HuH-7 (cell line): ENCODE measurements at places on chromosomes 13 and 19.

DNA sequence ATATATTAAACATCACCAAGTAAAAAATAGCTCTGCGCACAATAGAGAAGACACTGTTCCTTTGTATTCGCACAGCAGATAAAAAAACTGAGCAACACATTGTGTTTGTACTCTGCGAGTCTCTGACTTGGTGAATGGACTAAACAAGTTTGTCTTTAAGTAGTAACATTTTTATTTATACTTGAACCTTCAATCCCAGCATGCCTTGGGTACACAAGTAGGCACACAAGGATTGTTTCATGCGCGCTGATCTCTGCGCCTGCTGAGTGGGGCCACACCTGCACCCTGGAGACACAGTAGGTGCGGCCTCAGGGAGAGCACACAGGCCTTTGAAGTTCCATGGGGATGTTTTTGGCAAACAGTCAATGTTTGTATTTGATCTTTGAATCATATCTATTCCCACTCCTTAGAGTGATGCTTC lies 318.9 kb downstream of the MYO16 start:
- DNase-seq: no peak

- no peak for DNase-seq
These were observed at the start of gene ATP8A2 for GRCh38 chr13:25371875-25372283. Gene ATP8A2, plus strand, starts transcription at chr13:25371974. Its CDS starts 239 bp downstream, at chr13:25372213.

DNA sequence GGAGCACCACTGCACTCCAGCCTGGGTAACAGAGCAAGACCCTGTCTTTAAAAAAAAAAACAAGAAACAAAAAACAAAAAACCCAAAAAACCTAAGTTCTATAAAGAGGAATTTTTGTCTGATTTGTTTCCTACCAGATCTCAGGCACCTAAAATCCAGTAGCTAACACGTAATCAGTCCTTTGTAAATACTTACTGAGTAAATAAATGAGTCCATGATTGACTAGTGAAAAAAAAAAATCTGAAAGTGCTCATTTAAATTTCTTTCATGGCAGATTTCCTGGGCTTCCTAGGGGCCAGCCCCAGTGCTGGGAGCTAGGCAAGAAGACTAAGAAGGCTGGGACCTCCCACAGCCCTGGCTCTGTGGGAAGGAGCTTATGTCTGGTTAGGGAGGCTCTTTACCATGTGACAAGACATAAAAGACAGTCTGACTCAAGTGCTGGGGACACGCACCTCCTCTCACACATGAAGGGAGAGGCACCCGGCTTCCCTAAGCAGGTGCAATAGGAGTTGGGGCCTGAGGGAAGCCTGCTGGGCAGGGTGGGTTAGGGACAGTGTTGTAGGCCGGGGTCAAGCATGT lies 22.5 kb downstream of the LIG1 start:
- no peak for DNase-seq

DNA sequence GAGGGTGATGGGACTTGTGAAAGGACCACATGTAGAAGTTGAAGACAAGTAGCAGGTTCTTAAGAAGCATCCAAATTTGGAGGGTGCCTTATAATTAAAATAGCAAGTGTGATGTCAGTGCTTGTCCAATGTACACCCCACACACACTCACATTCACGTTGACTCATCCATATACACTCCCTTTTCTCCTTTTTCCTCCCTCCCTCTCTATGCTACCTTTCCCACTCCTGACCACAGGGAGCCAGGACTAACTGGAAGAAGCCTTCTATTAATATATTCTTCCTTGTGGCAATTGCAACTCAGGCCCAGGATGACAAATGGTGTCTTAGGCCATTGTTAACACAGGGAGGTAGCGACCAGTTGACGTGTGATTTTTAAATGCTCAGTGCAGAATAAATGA lies 16.3 kb upstream of the GPR183 start:
- no peak for DNase-seq

DNA sequence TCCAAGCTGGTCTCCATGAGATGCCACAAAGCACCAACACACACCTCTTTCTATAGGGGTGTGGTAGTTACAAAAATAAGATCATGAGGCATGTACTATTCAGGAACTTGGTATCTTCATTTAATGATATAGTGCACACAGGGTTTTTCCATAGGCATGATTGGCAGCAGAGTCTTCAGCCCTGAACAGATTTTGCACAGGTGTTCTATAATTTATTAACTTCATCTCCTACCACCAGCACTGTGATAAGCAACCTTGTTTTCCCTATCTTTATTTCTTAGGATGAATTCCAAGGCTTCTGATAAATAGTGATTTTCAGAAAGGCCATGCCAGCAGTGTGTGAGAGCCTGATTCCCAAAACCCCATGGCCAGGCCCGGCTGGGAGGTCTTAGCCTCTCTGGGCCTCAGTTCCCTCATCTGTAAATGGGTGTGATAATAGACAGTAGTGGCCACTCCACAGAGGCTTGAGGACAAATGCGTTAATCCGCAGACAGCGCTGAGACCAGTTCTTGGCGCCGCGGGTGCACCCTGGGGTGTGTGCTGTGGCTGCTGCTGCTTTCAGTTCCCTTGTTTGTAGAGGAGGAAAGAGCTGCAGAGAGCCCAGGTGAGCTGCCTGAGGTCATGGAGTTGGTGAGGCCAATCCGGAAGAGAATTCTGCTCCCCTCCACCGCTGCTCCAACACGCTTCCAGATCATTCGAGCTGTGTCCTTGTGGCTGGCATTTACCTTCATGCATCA lies 33.1 kb downstream of the DHRS12 start:
- no peak for DNase-seq

GRCh38 chr13:89686171-89686570 lies 1661.3 kb upstream of the MIR17HG start:
- DNase-seq: no peak

DNA sequence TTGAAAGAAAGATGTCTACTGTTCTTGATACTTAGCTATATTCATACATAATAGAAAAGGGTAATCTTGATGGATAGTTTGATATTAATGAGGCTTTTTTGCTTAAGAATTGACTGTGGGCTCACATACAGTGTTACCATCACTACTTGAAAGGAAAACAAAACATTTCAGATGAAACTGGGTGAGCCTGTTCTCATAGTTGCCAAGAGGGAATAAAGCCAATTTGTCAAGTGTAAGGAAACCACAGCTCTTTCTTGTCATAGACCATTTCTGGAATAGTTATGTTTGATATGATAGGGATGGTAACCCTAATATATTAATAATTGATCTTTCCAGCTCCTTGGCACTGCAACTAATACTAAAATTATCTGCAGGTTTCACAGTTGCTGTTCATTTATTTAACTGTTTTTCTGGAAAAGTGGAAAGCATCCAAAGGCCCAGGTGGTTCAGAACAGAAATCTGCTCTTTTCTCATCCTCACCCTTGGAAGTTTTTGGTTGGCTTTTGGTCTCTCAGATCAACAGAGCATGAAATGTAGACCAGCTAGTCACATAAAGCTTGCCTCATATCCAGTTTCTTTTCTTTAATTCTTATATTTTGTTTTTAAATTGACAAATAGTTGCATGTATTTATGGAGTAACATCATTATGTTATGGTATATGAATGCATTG lies 43.2 kb downstream of the ARHGEF7 start:
- no peak for DNase-seq

DNA sequence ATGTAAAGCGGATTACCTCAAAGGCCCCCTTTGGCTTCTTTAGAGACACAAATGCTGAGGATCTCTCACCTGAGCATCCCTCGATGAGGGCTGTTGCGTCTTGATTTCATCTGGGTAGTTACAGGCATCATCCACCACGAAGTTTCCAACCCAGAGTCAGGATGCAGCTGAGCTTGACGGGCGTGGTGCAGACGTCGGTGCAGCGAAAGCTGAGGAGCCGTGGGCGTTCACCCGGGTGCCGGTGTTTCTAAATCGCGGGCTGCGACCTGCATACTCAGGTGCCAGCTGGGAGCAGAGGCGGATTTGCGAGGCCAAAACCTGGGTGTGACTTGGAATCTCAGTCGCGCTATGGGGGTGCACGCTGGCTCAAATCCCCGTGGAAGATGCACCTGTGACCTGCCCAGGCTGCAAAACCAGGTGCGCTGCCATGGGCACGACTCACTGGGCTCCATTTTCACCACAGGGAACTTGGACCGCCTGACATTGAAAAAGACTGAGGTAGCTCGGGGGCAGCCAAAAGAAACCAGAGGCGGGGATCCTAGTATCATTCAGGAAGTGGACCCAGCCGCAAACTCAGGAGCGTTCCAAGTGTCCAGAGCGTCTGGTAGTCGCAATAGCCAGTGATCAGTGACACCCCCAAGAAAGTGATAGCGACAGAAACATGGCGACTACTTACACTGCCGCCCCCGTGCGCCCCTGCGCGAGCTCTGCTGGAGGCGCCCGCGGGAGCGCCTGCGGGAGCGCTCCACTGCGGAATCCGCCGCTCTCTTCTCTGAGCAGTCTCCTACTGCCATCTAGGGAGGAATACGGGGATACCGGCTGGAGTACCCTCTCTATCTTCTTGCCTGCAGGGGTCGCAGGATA lies 36.4 kb upstream of the IGFL4 start:
- DNase-seq: peak; percentile 91

- peak; percentile 56 for DNase-seq
These were observed 50.7 kb downstream of the ZNF723 start for GRCh38 chr19:22882797-22883196.

DNA sequence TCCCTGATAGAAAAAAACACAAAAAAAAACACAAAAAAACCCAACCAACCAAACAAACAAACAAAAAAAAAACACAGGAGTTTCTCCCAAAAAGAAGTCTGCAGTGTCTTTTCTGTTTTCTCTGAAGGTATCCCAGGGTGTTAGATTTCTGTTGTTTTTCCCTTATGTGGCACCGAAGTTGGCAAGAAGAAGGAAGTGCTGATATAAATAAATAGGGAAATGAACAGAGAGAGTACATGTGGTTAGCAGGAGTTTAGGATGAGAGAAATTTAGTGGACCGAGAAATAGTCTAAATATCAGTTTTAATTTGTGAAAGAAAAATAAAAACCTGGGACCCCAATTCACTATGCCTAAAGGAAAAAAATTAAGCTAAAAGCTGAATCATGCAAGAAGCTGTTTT lies 287.0 kb upstream of the SGCG start:
- DNase-seq: no peak

DNA sequence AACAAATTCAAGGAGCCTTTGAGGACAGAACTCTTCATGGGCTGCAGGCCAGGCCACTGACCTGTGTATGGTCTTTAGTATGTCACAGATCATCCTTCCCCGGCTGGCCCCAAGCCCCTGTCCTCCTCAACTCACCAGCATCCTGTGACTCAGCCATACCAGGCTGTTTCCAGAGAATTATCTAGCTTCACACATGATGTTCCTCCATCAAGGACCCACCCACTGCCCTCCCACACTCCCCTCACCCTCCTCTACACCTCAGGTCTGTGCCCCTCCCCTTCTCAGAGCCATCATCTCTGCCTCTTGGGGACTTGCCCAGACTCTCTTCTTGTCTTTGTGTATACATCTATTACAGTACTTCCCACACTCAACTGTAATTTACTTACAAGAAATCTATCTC lies 14.7 kb downstream of the DCT start:
- no peak for DNase-seq

DNA sequence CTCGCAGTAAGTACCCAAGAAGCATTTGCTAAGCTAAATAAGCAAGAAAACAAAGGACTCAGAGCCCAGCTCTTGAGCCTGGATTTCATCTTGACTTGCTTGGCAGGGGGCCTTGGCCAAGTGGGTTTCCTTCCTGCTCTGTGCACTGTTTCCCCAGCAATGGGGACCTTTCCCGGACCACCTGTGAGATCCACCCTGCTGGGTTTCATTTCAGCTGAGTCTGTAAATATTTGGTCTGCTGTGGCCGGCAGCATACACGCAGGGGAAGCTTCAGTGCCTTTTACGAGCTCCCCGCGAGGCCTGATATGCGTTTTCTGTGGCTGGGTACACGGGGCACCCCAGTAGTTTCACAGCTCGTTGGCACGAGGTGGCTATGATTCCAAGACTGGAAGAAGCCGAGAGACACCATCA lies 12.4 kb upstream of the TINCR start:
- no peak for DNase-seq

GRCh38 chr13:71274923-71275608 lies 591.9 kb downstream of the DACH1 start:
- DNase-seq: no peak

DNA sequence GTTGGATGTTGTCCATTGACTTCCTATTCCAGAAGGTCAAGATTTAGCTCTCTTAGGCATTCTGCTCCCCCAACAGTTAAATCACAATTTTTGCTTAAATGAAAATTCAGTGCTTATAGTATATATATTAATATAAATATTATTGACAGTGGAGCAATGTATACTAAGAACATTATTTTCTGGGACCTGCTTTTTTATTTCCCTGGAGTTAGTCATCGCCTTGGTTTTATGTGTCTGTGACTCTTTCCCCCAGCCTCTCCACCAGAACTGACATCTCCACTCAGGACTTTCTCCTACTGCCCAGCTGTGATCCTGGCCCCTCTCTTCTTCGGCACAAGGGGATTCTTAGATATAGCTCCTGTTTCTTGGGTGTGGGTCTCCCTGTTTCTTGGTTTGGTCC lies 10.2 kb upstream of the MATK start:
- no peak for DNase-seq

GRCh38 chr13:109868578-109869311 lies 82.4 kb upstream of the IRS2 start:
- DNase-seq: no peak

- DNase-seq: no peak
These were observed 155.2 kb downstream of the DPF1 start for GRCh38 chr19:38068826-38069225.

GRCh38 chr19:35146746-35147459 lies 3.8 kb downstream of the FXYD7 start:
- DNase-seq: no peak

GRCh38 chr19:14003251-14004055 lies 2.7 kb downstream of the RFX1 start:
- DNase-seq: no peak

DNA sequence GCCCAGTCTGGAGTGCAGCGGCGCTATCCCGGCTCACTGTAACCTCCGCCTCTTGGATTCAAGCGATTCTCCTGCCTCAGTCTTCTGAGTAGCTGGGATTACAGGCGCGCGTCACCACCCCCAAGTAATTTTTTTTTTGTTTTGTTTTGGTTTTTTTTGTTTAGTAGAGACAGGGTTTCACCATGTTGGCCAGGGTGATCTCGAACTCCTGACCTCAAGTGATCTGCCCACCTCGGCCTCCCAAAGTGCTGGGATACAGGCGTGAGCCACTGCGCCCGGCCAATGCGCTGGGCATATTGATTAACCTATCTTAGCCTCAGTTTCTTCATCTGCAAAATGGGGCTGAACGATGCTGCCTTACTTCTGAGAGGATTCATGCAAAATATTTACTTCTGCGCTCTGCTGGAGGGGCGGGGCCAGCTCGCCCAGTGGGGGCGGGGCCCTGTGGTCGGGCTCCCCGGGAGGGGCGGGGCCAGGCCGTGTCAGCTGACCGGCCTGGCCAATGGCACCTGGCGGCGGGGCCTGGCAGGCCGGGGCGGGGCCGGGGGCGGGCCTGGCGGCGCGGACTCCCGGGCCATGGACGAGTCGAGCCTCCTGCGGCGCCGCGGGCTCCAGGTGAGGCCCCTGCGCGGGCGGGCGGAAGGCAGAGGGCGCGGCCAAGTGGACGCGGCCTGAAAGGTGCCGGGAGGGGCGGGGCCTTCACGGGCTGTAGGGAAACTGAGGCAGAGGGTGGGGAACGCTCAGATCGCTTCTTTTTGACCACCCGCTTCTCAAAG lies at the start of gene MAST3:
MAST3 (plus strand) TSS at position 562 of the 776 bp plus-strand sequence; CDS start at position 577, 15 bp downstream.
- peak; percentile 93 for DNase-seq
